Right lung (tissue), 10 donors: ENCODE measurements at places on chromosomes 12 and 14. TPM values are rescaled to one million over a fixed set of nuclear protein-coding genes. Genes with fewer than 3 reads are reported as not detected.

DNA sequence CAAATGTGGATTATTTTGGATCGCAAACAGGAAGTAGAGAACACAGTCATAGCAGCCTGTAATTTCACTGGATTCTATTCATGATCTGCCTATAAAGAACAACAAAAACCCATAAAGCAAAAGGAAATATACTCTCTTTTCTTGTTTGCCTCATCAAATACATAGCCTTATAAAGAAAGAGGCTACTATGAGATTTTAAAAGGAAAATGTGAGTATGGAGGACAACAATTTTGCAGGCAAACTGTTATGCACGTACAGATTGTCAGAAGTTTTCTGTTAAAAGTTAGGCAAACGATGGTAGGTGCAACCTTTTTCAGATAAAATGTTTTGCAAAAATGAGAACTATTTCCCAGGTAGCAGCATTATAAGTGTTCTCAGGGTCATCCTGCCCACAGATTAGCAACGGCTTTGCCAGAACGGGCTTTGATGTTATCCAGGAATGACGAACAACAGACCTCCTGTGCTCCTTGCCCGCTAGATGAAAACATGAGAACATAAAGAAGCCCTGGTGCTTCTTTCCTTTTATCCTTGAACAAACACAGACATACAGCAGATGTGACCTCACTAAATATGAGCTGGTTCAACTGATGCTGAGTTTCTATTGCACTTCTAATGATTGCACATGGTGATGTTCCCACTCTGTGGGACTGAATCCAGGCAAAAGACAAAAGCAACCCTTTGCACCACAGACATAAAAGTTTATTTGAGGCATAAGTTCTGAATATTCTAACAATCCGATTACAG, 88.1 kb downstream of the ITPR2 start:
- no peak for DNase-seq

GPRC5D gene
- polyA plus RNA-seq, result 0.85 TPM

GRCh38 chr14:24075485-24076301, 4.3 kb downstream of the CPNE6 start:
- DNase-seq, result no peak

DNA sequence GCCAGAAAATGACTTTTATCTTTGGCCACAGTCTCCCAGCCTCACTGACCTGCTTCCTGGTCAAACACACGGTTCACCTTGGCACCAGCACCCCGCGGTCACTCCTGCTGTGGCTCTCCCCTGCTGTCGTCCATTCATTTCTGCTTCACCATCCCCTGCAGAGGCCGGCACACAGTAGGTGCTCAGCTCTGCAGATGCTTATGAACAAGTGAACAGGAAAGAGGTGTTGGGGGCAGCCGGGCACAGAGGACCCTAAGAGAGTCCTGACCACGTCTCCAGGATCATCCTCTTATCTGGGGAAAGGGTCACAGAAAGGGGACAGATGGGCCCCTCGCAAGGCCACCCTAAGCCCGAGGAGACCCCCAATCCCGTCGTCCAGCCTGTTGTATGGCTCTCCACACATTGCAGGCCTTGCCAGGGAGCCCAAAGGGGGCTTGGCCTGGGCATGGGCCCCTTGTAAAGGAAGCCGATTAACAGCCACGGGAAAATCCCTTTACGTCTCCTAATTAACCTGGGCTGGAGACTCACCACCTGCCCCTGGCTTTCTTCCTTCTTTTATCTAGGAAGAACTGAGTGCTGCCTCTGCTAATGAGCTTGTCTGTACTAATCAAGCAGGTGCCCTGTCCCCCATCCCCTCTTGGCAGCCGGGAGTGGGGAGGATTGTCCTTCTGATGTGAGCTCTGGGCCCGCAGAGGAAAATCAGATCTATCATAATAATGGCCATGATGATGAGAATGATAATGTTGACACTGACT, 119.2 kb downstream of the AACS start:
- DNase-seq, result no peak

- no peak for DNase-seq
Observed at GRCh38 chr12:132458441-132458840, 31.5 kb upstream of the FBRSL1 start.

GRCh38 chr12:65205886-65206285, 36.5 kb downstream of the LEMD3 start:
- no peak for DNase-seq

PROX2 gene
- polyA plus RNA-seq, result 2.6 TPM

RAD9B gene
- polyA plus RNA-seq, result 2.4 TPM

POTEM gene
- polyA plus RNA-seq, result not detected

DNA sequence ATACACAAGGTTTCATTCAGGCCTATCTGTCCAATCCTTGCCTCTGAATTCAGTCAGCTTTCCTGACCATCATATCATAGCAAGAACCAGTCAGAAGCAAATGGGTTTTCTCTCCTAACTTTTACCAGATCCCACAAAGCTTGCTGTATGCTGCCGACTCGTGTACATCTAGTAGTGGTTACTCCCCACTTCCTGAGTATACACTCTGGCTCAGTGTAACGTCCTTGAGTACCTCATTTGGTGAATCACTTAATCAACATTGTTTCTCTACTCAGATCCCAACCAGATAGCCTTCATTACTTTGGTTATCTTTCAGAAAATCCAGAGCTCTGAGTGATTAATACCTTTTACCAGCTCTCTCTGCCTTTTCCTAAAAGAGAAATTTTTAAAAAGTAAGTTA, 728.2 kb downstream of the GALC start:
- DNase-seq, result no peak

RNASE3 gene
- 1.6 TPM for polyA plus RNA-seq

- no peak for DNase-seq
Observed at GRCh38 chr14:94998685-94999084, 158.6 kb downstream of the DICER1 start.

DNA sequence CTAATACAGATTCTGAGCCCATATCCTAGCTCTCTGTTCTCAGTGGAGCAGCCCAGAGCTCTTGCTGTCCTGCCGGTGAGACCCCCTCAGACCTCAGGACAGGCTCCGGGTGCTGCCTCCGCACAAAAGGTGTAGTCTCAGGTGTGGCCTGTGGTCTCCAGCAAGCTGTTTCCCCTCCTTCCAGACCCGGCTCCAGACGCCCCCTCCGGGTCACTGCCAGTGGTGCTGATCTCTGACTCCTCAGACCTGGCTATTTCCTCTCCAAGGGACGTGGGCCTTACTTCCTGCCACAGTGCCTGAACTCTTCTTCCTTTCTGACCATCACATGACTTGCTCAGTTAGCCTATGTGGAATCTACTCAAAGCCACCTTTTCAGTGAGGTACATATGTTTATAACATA, 337.5 kb downstream of the GLT1D1 start:
- no peak for DNase-seq

GRIP1 gene
- 4.5 TPM for polyA plus RNA-seq

SOAT2 gene
- polyA plus RNA-seq, result 0.20 TPM

DNA sequence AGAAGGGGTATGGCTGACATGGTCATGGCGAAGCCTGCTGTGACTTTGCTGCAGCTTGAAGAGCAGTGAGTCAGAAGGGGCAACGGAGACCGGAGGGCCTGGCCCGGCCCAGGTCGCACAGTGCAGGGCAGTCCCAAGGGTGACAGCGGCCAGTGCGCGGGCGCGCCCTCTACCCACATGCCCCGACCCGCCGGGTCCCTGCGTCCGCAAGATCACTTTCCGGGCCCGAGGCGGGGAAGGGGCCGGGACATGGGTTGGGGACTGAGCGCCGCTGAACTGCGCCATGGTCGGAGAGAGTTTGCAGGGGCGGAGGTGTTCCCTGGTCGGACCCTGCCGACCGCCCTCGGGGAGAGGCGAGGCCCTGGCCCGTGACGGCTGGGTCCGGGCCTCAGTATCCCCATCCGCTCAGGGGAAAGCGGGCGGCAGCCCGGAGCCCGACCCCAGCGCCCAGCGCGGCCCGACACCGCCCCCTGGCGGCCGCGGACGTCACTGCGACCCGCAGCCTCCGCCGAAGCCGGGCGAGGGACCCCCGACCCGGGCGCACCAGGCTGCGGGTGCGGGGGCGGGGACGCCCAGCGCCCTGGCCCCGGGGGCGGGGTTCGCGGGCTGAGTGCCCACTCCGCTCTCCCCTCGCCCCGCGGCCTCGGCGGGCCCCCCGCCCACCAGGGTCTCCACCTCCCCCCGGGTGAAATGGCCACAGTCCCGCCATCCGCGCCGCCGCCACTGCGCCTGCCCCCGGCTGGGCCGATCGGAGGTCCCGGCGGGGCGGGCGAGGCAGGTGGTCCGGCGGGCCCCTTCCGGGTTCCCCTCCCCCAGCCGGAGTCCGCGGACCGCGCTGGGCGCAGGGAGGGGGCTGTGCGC, 7.2 kb upstream of the ANKRD9 start:
- no peak for DNase-seq
